T-cell (primary cell): ENCODE measurements at places on chromosomes 6 and 20. TPM values are rescaled to one million over a fixed set of nuclear protein-coding genes. Genes with fewer than 3 reads are reported as not detected.

Gene C6orf58
- not detected for total RNA-seq

Gene SMOC2
- 0.06 TPM for total RNA-seq

Gene LPA
- total RNA-seq = 0.23 TPM

Gene RNF217
- total RNA-seq = 0.89 TPM

DNA sequence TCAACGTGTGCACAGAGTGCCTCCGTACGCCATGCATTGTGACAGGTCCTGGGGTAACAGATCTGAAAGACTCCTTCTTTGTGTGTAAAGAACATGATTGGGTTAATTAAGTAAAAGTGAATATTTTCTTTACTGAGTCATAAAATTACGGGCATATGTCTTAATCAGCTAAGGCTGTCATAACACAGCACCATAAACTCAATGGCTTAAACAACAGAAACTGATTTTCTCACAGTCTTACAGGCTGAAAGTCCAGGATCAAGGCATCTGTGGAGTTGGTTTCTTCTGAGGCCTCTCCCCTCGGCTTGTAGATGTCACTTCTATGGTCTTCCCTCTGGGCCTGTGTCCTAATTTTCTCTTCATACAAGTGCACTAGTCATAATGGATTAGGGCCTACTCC is 176.9 kb downstream of the MTFR2 start:
- no peak overlapping the region for H3K4me3 ChIP-seq
- no peaks in the 10 kb centered on the region for H3K36me3 ChIP-seq
- no peaks in the 10 kb centered on the region for H3K27me3 ChIP-seq
- H3K27ac ChIP-seq = no peak overlapping the region
- H3K4me1 ChIP-seq = no peaks in the 10 kb centered on the region
- no peak for DNase-seq

DNA sequence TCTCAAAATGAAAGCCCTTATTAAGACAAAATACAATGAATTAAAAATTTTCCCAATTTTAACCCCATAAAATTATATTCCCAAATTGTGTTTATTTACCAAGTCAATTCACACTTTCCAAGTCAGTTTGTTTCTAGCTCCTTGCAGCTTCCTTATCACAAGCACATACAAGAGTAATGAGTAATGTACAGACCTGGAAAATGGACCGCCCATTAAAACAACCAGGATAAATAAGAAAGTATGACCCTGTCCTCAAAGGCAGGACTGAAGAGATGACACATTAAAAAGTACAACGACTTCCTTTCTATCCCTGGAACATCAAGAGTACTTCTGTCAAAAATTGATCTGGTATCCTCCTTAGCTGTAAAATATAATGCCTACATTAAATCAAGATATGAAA is 47.1 kb upstream of the TMX4 start:
- no peaks in the 10 kb centered on the region for H3K27me3 ChIP-seq
- H3K4me3 ChIP-seq = no peak overlapping the region
- H3K4me1 ChIP-seq = no peaks in the 10 kb centered on the region
- no peak overlapping the region for H3K27ac ChIP-seq
- H3K36me3 ChIP-seq = no peaks in the 10 kb centered on the region

- DNase-seq = no peak
- H3K4me3 ChIP-seq = no peak overlapping the region
- no peaks in the 10 kb centered on the region for H3K4me1 ChIP-seq
- H3K27me3 ChIP-seq = no peaks in the 10 kb centered on the region
- no peaks in the 10 kb centered on the region for H3K36me3 ChIP-seq
These were observed 65.2 kb upstream of the RSPO3 start for GRCh38 chr6:127053032-127053874.

- DNase-seq = no peak
- H3K27me3 ChIP-seq = no peaks in the 10 kb centered on the region
- no peaks in the 10 kb centered on the region for H3K36me3 ChIP-seq
- H3K4me3 ChIP-seq = no peak overlapping the region
These were observed 127.8 kb downstream of the LRRC1 start for GRCh38 chr6:53922539-53922981.

GRCh38 chr6:71446470-71446869 is 157.9 kb downstream of the OGFRL1 start:
- H3K27ac ChIP-seq = no peak overlapping the region
- no peaks in the 10 kb centered on the region for H3K27me3 ChIP-seq
- H3K4me1 ChIP-seq = no peaks in the 10 kb centered on the region
- H3K36me3 ChIP-seq = no peaks in the 10 kb centered on the region
- DNase-seq = no peak

- DNase-seq = no peak
- H3K27ac ChIP-seq = no peak overlapping the region
- no peaks in the 10 kb centered on the region for H3K27me3 ChIP-seq
- no peaks in the 10 kb centered on the region for H3K4me1 ChIP-seq
These were observed 78.3 kb upstream of the MMS22L start for GRCh38 chr6:97361286-97361685.

- DNase-seq = no peak
- peaks cover 7% of the 10 kb centered on the region for H3K27me3 ChIP-seq
- H3K4me1 ChIP-seq = no peaks in the 10 kb centered on the region
- no peak overlapping the region for H3K27ac ChIP-seq
- no peaks in the 10 kb centered on the region for H3K36me3 ChIP-seq
- H3K4me3 ChIP-seq = no peak overlapping the region
These were observed 1932.2 kb upstream of the DEFB115 start for GRCh38 chr20:29325304-29325640.

- H3K27ac ChIP-seq = no peak overlapping the region
- H3K4me3 ChIP-seq = no peak overlapping the region
- H3K4me1 ChIP-seq = no peaks in the 10 kb centered on the region
- DNase-seq = no peak
- H3K27me3 ChIP-seq = no peaks in the 10 kb centered on the region
These were observed 327.3 kb upstream of the MARCKS start for GRCh38 chr6:113529879-113530278.

DNA sequence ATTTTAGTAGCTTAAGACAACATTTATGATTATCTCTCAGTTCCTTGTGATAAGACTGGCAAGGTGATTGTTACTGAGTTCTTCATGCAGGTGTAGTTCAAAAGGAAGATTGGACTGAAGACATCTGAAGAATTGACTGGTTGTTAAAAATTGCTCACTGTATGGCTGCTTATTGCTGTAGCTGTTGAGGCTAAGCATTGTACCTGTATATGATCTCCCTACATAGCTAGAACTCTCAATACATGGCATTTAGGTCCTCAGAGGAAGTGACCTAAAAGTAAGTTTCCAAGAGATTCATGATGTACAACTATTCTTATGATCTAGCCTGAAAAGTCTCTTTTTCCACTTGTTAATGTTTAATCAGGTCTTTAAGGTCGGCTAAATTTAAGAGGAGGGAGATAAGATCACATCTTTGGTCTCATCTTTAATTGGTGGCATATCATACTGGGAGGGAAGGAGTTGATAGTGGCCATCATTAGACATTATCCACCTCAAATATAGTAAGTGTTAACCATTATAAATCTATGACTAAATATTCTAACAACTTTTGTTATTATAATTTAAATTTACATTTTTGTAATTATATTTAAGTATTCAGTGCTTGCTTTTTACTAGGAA is 401.2 kb upstream of the EPHA7 start:
- H3K4me3 ChIP-seq = no peak overlapping the region
- no peak overlapping the region for H3K27ac ChIP-seq
- H3K27me3 ChIP-seq = no peaks in the 10 kb centered on the region
- no peaks in the 10 kb centered on the region for H3K4me1 ChIP-seq
- no peak for DNase-seq
- H3K36me3 ChIP-seq = no peaks in the 10 kb centered on the region

- H3K27ac ChIP-seq = no peak within 1 kb of the TSS
- no peaks in the 10 kb centered on the region for H3K36me3 ChIP-seq
- H3K4me3 ChIP-seq = peak within 1 kb of the TSS; percentile 49
- no peak for DNase-seq
- no peaks in the 10 kb centered on the region for H3K4me1 ChIP-seq
- peaks cover 2% of the 10 kb centered on the region for H3K27me3 ChIP-seq
These were observed at the start of gene EPB41L1 for GRCh38 chr20:36154700-36155628. TSS of gene EPB41L1 (plus strand) at chr20:36154740. CDS start at chr20:36173778, 19,038 bp downstream.

- no peaks in the 10 kb centered on the region for H3K36me3 ChIP-seq
- H3K4me3 ChIP-seq = no peak overlapping the region
- H3K4me1 ChIP-seq = no peaks in the 10 kb centered on the region
- H3K27me3 ChIP-seq = no peaks in the 10 kb centered on the region
- no peak overlapping the region for H3K27ac ChIP-seq
These were observed 28.5 kb upstream of the TMEM244 start for GRCh38 chr6:129889580-129889979.

DNA sequence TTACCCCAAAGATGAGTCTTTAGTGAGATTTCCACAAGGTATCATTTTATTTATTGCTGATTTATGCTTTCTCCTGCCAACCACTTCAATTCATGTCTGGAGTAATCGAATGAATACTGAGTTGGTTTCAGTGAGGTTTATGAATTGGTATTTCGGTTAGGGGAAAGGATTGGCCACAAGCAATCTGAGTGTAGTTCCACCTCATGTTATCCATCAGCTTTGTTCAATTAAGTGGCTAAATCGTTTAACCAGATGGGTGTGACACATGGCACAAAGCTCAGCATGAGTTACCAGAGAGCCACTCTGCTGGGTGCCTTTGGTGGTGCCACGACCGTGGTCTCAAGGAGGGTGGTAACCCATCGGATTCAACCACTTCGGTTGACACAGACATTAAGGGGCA is 148.2 kb downstream of the FNDC1 start:
- H3K4me1 ChIP-seq = no peaks in the 10 kb centered on the region
- no peak overlapping the region for H3K4me3 ChIP-seq
- H3K27ac ChIP-seq = no peak overlapping the region
- no peaks in the 10 kb centered on the region for H3K36me3 ChIP-seq
